CD4-positive, alpha-beta T cell (primary cell): ENCODE measurements at places on chromosomes 5 and 9.
A peak's percentile ranks its signal among the peaks of the same experiment; 100 is the strongest.

GRCh38 chr9:136264031-136264430, 18.4 kb upstream of the QSOX2 start:
- DNase-seq, result no peak

DNA sequence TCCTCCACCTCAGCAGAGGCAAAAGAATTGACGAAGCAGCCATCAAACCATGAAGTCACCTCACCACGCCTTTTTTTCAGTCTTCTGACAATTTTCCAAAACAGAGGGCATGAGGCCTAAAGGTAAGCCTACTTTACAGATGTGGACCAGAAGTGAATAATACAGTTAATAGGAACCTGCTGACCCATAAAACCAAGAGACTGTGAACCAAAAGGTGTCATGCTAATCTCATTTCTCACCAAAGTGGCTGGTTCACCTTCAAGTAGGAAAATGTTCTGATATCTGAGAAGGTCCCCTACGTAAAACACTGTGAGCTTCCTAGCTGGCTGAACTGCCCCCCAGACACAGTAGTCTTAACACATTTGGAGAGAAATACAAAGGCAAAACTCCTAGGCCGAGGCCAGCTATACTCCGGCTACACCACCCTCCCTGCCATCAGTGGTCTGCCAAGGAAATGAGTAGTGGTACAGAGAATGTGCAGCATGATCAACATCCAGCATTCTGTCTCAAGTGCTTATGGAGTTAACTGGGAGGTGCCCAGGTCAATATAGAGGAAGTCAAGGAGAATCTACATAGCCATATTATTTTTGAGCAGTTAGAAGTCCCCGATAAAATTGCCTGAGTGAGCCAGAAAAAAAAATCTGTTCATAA, 19.3 kb upstream of the F2RL2 start:
- no peak for DNase-seq

DNA sequence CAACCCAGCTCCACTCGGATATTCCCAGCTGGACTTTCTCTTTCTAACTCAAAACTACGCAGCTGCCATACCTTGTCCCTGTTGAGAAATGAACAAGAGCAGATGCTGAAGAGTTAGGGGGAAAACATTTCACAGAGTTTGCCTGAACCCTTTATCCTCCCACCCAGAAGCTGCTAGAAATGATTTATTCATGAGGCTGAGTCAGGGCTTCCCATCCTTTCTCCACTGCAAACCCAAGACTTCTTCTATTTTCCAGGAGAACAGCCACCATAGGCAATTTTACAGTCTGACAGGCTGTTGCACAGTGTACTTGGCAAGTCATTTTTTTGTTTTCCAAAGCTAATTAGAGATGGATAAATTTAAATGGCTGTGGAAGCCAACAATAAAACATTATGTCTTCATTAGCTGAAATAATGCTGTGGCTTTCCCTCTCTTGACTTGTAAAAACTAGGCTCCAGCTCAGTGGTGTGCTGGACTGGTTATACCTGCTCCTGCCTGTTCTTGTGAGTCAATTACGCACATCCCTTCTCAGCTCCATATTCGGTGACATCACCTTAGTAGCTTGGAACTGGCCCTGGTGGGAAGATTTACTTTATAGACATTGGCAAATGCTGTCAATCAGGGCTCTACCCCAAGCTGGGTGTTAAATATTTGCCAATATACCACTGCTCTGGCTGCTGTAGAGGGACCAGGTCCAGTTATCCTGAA, 71.9 kb downstream of the KIF4B start:
- no peak for DNase-seq

GRCh38 chr9:107487521-107488374, 1.8 kb downstream of the KLF4 start:
- DNase-seq, result no peak

GRCh38 chr5:34047774-34048572, 5.0 kb upstream of the C1QTNF3 start:
- no peak for DNase-seq

DNA sequence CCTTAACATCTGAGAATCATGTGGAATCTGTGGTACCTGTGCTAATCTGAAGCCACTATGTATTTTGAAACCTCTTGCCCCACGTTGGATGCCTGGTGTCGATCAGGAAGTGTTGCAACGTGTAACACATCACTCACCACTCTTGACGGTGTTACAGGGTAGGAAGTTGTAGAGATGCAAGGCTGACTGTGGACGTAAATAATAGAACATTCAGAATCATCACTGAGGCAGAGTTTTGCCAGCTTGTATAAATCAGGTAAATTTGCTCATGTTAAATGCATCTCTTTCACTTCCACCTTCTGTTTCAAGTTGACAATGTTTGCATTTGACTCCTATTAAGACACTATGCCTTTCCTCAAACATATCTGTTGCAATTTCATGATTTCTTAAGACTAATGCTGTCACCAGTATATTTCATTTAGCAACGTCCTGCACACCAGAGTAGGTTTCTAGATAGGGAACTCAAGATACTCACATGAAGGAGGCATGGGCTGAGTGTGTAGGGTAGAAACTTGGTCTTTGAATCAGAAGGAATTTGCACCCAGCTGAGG, 38.1 kb downstream of the BASP1 start:
- DNase-seq, result no peak

DNA sequence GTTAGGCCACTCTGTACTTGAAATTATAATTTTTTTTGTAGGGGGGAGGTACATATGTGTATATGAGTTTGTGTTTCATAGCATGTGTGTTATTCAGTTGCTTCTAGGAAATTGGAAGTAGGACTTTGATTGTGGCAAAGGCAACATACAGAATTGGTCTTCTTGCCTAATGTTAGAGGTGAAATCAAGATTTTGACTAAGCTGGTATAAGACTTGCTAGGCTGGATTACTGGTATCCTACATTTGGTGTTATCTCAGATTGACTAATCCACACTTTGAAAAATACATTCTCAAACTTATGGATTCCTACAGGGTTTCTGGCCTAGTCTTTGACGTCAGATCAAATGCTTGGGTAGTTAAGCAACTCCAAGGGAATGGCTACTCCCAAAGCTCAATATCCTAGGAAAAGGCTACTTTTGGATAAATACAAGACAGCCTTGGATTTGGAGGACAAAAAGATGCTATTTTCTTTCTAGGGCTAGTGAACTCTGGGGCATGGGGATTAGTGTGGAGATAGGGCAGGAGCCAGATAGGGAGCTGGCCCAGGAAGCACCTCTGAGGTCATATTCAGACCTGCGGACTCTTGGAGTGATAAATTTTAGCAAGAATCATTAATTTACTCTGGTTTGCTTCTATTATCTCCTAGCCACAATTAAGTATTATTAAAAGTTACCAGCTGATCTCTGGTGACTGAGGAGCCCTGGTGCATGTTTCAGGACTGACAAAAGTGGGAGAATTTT, 144.0 kb upstream of the RPS23 start:
- no peak for DNase-seq

- no peak for DNase-seq
These were observed 75.1 kb upstream of the FER start for GRCh38 chr5:108672639-108673038.

- DNase-seq, result no peak
These were observed 236.5 kb upstream of the TRIM32 start for GRCh38 chr9:116450378-116451139.

DNA sequence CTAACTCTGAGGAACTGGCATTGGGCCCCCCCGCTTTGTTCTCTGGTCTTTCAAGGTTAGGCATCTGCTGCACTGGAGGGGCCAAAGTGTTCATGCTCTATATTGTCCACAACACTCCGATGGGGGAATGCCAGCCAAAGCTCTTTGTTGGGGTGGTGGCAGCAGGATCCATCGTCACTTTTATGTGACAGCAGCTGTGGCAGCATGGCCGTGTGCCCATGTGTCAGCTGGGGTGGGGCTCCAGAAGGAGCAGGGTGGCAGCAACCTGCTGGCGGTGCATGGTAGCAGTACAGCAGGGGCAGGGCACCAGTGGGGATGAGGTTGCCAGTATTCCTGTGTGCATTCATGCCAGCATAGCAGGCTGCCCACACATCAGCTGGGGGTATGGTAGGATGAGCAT, 28.2 kb downstream of the ITGA2 start:
- DNase-seq, result no peak

GRCh38 chr5:35372482-35372881, 142.2 kb upstream of the PRLR start:
- no peak for DNase-seq

GRCh38 chr5:24094081-24094679, 550.6 kb downstream of the CDH10 start:
- no peak for DNase-seq

GRCh38 chr5:21219251-21219650, 1231.3 kb upstream of the CDH18 start:
- DNase-seq, result no peak

DNA sequence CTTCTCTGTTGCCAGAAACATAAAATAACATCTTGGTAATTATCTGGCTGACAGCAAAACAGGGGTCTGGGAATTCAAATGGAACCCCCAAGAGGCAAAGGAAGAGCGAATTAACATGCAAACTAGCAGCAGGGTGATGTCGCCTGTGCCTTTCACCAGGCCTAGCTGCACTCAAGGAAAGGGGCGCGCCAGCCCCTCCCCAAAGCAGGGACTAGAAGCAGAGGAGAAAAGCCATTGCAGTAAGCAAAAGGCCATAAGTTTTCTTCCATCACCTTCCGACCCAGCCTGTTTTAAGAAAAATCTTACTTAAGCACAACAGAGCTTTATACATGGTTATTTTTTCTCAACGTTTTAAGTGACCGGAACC, 539 bp downstream of the POC5 start:
- no peak for DNase-seq

- no peak for DNase-seq
These were observed 30.1 kb downstream of the ISOC1 start for GRCh38 chr5:129124608-129125007.

DNA sequence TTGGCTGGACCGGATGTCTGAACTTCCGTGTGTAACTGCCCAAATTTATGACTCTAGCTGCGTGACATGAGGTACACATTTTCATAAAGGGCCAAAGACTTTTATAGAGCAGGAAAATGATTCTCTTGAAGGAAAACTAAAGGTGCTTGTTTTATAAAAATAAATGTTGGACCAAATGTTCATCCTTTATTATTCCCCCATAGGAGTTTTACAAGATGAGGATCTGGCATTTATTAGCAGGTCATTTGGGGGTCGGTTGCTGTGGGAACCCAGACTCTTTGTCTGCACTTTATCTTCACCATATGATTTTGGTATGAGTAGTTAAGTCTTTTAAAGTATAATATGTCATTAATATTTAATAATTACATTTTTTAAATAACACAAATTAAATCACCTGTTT, 571.2 kb downstream of the EFNA5 start:
- no peak for DNase-seq

DNA sequence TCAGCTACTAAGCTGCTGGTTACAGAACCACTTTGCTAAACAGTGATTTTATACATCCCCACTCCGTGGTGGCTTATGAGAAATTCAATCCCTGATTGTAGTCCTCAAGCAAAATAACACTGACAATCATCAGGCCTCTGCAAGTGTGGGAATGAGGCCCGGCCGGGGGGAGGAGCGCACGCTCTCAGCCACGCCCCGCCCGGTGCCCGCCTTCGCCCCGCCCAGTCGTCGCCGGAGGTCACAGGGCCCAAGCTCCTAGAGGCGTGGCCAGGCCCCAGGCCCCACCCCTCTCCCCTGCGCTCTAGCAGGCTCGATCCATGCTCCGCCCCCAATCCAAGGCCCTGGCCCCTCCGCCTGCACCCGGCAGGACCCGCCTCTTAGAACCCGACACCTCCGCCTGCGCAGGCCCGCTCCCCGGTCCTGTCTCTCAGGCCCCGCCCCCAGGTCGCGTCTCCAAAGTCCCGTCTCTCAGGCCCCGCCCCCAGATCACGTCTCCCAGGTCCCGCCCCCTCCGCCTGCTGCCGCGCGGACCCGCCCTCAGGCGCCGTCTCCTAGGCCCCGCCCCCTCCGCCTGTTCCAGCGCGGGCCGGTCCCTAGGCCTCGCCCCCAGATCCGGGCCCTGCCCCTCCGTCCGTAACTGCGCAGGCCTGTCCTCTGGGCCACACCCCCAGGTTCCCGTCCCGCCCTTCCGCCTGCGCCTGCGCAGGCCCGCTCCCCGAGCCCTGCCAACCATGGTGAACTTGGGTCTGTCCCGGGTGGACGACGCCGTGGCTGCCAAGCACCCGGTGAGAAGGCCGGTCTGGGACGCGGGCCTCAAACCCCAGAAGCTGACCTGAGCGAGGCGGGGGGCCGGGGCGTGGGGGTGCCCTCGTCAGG, at the start of gene TMEM141:
TMEM141 (plus strand) TSS at position 705 of the 876 bp plus-strand sequence; CDS start at position 732, 27 bp downstream.
- peak; percentile 100 for DNase-seq

GRCh38 chr5:178396796-178397720, 164.5 kb upstream of the PHYKPL start:
- no peak for DNase-seq

- DNase-seq, result no peak
These were observed 267.4 kb downstream of the GAS1 start for GRCh38 chr9:86679909-86680308.

DNA sequence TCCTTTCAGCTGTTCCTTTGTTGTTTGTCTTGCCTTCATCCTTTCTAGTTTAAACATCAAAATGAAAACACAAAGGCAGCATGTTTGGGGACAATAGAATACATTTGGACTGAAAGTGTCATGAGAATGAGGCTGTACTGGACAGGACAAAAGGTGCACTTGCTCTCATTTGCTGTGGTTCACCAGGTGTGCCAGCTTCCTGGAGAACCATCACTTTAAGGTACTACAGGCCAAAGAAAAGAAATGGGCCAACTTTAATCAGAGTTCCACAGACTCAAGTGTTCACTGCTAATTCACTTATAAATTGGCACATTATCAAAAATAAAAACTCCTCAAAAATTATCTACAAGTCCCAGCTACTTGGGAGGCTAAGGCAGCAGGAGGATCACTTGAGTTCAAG, 53.8 kb downstream of the ABHD17B start:
- no peak for DNase-seq

DNA sequence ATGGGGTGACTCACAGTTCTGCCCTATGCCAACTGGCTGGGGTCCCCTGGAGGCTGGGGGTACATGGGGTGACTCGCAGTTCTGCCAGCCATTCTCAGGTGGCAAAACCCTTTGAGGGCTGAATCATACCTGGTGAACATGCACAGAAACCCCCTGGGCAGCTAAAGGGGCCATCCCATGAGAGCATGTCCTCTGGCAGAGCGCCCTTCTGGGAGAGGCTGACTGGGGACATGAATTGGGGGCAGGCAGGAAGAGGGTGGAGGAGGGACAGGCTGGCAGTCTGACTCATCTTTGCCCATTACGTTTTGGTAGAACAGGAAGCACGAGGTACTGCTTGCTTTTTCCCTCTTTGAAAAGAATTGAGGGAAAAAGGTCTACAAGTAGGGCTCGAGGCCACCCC, 16.7 kb downstream of the TRAF1 start:
- peak; percentile 81 for DNase-seq

DNA sequence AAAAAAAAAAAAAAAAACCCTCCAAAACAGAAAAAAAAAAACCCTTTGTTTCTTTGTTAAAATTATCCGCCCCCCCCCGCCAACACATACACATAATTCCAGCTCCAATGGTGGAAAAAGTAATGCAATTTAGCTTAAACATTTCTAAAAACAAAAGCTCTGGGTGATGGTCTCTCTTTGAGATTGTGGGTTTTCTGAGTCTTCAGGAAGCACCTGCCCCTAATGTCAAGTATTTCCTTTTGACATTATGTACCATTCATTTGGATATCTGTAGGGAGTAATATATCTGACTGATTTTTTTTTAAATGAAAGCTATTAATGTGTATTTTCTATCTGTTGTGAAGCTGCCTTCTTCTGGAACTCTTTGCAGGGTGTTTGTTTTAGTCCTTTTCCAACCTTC, 389.7 kb downstream of the TAF11L14 start:
- no peak for DNase-seq
